ENCODE measurements at places on chromosomes 7 and 10.

DNA sequence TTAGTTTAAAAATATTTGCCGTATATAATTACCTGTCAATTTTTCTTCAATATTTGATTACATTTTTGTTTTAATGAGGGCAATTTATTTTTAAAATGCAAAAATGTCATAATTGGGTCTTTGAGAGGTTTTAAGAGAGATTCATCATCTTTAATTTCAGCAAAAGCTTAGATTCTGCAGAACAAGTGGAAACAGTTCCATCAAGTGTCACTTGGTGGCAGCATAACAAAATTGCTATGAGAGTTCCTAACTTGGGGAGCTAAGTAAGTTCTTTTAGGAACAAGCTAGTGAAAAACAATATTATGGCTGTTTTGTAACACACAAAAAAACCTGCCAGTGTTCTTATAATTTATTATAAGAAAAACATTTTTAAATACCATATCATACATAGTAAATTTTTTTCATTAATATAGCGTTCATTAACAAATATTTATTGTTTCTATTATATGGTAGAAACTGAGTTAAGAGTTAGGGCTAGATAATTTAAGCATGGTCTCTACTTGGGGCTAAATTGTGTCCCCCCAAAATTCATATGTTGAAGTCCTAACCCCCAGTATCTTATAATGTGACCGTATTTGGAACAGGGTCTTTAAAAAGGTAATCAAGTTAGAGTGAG, 155.2 kb downstream of the MAGI2 start:
- DNase-seq = no peak

DNA sequence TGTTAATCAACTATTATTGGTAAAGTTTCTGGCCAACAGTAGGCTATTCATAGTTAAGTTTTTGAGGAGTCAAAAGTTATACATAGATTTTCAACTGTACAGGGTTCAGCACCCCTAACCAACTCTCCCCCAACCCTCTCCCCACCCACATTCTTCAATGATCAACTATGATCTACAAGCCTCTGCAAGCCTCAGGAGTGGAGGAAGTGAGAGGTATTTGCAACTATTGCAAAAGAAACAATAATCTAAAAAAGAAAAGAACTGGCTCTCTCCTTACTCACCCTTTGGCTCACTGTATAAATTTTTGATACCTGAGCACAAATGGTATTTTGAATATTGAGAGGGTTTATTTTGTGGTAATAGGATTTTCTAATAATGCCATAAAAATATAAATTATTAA, 179.8 kb downstream of the IPMK start:
- DNase-seq = no peak

- DNase-seq = no peak
Measured at GRCh38 chr10:6133331-6134098, 44.7 kb downstream of the RBM17 start.

DNA sequence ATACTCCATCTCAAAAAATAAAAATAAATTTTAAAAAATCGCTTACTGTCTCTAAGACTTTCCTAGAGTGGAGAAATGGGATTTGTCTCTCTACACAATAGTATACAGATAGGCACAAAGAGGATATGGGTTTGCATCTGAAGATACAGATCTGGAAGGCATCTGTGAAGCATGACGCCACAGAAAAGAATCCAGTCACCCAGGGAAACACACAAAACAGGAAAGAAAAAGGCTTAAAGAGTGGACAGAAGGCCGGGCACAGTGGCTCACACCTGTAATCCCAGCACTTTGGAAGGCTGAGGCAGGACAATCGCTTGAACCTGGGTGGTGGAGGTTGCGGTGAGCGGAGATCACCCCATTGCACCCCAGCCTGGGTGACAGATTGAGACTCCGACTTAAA, 61.3 kb downstream of the SKIDA1 start:
- DNase-seq = no peak

DNA sequence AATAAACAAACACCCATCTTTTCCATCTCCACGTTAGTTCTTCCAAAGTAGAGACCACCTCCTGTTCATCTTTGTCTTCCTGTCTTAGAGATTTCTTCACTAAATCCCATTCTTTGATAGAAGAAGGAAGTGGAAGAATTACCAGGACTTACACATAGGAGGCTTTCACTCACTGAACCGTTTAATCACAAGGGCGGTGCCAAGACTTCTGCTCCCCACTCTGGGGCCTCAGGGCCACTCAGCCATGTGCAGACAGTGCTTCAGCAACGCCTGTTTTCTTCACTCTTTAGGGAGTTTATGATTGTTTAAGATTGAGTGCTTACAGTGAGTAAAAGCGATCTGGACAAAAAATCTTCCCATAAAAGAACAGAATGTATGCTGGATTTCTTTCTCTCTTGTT, 63.9 kb upstream of the SORCS3 start:
- no peak for DNase-seq

DNA sequence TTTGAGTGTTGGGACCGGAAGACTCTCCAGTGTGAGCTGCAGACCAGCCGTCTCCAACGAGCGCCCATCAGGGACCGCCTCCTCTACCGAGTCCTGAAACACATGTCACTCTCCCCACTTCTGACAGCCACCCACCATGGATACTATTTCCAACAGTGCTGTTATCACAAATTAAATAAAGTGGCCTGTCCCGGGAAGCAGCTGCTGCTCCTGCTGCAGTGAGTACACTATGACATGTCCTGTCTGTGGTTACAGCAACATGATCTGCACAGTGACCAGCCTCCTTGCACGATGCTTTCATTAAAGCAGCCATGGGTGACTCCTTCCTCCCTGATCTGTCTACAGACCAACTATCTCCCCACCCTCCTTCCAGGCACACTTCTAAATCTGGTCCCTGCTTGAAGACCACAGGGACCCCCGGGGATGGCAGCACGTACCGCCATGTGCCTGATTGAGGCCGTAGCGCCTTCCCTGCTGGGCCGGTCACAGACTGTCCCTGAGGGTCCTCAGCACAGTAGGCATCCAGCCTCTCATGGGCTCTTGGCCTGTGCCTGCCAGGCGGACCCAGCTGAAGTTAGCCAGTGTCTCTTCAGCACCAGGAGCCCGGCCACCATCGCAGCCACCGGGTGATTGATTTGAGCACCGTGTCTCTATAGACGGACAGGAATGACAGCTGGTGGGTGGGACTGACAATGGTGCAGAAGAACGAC, 58.8 kb downstream of the TCERG1L start:
- no peak for DNase-seq

DNA sequence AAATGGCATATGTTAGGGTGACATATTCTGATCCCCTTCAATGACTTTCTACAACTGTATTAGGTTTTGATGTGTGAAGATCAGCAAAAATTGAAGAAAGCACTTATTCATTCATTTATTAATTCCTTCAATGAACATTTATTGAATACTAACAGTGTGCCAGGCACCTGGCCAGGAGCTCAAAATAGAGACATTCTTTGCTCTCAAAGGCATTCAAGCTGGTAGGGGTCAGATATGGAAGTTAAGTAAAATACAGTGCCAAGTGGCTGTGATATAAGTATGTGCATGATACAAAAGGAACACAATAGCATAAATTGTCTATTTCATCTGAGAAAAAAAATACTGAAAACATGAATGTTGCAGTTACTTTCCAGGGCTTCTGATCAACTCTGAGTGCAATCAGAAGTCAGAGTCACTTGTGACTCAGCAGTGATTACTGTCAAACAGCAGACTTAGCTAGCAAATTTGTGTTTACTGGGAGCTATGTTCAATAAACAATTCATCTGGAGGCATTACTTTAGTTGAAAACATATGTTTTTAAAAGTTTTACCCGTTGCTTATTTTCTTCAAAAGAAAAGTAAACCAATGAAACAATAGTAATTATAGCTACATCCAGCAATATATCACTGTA, 60.4 kb upstream of the CACNB2 start:
- DNase-seq = no peak

GRCh38 chr10:70096016-70096704, 36.5 kb downstream of the AIFM2 start:
- no peak for DNase-seq

GRCh38 chr10:47252093-47252780, 47.8 kb upstream of the GDF10 start:
- DNase-seq = no peak

DNA sequence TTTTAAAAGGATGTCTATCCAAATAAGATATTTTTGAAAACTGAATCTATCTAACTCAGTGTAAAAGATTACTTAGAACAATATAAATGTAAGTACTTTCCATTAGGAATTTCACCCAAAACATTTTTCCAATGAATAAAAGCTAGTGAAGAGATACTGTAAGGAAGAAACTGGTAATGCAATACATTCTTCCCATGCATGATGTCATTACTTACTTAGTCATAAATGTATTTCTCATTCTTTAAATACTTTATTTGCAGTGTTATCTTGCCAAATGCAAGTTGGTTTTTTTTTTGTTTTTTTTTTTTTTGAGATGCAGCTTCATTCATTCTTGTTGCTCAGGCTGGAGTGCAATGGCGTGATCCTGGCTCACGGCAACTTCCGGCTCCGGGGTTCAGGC, 265.6 kb downstream of the PHF14 start:
- DNase-seq = no peak

DNA sequence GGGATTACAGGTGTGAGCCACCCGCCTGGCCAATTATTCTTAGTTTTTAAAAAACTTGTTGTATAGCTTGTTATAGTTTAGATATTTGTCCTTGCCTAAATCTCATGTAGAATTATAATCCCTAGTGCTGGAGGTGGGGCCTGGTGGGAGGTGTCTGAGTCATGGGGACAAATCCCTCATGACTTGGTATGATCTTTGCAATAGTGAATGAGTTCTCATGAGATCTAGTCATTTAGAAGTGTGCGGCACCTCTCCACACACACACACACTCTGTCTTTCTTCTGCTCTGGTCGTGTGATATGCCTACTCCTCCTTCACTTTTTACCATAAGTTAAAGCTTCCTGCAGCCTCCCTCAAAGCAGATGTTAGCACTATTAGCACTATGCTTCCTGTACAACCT, 37.2 kb downstream of the FAM149B1 start:
- no peak for DNase-seq

DNA sequence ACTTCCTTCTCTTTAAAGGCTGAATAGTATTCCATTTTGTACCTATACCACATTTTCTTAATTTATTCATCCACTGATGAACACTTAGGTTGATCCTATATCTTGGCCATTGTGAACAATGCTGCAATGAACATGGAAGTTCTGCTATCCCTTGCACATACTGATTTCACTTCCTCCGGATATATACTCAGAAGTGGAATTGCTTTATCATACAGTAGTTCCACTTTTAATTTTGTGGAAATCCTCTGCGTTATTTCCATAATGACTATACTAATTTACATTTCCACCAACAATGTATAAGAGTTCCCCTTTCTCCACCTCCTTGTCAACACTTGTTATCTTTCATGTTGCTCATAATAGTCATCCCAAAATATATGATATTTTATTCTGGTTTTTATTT, 312.6 kb downstream of the PLXDC2 start:
- DNase-seq = no peak

Measured in stimulated activated CD4-positive, alpha-beta T cell treated with anti-CD3 and anti-CD28 coated beads, Interleukin-15, amount 100 ng/mL, for 24 hours (primary cell).